ENCODE measurements at places on chromosomes 2 and 18.
A peak's percentile ranks its signal among the peaks of the same experiment; 100 is the strongest.

DNA sequence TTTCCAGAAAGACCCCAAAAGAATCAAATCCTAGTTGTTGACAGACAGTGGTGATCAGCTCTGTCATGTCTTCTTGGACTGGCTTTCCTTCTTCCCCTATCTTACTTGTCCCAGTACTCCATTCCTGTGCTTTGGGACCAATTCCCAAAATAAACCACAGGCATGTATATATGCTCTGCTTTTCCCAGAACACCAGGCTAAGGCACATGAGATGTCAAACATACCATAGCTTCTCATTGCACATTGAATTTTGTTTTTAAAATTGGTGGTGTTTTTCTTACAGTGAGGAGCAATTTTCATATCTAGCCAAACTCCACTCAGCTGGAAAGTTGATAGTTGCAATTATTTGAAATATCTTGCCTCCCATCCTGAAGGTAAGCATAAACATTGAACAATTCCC lies 88.9 kb upstream of the RGPD4 start:
- DNase-seq = no peak

- no peak for DNase-seq
Observed at GRCh38 chr2:126241001-126241400, 415.0 kb upstream of the GYPC start.

GRCh38 chr2:201542291-201542690 lies 90.8 kb downstream of the STRADB start:
- no peak for DNase-seq

- DNase-seq = no peak
Observed at GRCh38 chr2:63301481-63301880, 250.9 kb downstream of the OTX1 start.

DNA sequence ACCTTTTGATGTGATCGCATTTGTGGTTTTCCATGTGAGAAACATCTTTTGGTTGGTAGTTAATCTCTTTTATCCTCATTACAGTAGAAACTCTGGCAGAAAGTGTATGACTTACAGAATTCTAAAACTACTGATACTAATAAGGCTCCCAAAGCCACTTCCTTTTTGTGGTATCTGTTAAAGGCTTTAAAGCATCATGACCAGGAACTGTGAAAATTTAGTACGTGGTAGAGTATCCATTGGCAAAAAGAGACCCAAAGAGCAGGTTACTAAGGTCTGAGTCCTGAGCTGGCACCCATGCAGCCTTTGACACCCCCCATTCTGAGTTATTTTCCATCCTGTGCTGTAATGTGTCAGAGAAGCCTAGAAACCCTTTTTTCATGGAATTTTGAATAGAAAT lies 94.5 kb downstream of the DPP4 start:
- DNase-seq = no peak

- DNase-seq = no peak
Observed at GRCh38 chr2:223383315-223383714, 218.8 kb downstream of the SCG2 start.

DNA sequence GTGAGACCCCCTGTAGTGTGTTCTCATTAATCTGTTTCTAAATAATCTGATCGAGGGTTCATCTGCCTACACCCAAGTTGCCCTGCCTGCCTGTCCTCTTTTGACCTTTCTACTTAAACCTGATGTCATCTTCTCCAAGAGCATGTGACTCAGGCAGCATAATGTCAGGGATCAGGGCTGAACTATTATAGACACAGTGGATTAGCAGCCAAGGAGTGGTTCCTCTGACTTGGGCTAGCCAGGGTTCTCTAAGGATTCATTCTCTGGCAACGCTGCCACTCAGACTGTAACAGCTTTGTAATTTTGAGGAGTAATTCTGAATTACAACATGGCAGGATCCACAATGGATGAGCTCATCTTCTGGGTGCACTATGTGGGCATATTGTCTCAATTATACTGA lies 124.0 kb downstream of the MDH1 start:
- no peak for DNase-seq

GRCh38 chr2:96928277-96928781 lies 58.1 kb downstream of the FAM178B start:
- DNase-seq = no peak

- DNase-seq = no peak
Observed at GRCh38 chr18:49377742-49378141, 82.7 kb downstream of the DYM start.

DNA sequence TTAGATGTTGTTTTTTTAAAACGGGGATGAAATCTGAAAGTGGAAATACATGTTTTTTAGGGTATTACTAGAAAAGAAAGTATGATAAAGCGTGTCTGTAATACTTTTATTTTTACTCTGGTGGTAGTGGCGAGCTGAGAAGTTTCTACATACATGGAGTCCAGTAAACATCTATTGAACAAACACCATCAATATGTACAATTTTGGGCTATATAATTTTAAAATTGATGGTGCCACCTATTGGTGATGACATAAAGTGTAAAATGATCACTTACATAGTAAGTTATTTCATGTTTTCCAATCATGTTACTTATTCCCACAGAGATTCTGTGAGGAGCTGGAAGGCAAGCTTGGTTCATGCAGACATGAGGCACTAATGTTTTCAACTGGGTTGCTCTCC lies 31.5 kb upstream of the NFE2L2 start:
- DNase-seq = no peak

DNA sequence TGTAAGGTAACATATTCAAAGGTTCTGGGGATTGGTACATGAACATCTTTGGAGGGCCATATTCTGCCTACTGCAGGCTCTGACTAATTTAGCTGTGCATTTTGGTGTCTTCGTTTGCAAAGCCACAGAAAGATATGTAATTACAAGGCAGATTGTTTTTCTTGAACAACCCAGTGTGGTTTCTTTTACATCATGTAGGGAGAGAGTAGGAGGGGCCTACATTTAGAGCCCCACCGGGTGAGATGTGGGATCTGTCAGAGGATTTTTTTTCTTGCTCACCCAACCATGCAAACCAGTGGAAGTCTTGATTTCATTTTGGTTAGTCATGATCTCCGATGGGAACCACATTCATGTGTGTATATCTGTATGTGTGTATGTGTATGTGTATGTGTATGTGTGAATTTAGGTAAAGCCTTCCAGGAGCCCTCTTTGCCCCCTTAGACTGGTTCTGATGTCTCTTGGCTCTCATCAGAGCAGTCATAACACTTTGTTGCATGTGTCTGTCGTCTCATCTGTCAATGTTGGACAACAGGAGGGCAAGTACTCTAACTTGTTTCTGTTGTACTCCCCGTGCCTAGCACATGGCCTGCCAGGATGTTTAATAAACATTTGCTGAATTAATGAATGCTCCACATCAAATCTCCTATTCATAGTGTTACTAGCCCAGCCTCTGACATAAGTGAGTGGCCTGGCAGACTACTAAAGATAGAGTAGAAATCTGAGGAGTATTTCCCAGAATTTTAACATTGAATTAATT lies 239.9 kb downstream of the MTX2 start:
- DNase-seq = no peak

DNA sequence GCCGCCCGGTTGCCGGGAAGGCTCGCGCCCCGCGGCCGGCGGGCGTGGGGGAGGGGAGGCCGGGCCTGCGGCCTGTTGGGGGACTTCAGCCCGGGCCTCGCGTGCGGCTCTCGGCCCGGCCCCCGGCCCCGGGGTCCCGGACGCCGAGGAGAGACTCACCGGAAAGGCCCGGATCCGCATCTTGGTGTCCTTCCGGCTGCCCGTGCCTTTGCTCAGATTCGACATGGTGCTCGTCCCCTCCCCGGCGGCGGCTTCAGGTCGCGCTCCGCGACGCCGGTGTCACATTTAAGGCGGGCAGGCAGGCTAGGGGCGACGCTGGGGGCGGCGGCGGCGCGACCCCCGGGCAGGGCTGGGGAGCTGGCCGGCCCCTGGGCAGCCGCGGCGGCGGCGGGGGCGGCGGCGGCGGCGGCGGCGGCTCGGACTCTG lies 365 bp downstream of the CUL3 start:
- no peak for DNase-seq

DNA sequence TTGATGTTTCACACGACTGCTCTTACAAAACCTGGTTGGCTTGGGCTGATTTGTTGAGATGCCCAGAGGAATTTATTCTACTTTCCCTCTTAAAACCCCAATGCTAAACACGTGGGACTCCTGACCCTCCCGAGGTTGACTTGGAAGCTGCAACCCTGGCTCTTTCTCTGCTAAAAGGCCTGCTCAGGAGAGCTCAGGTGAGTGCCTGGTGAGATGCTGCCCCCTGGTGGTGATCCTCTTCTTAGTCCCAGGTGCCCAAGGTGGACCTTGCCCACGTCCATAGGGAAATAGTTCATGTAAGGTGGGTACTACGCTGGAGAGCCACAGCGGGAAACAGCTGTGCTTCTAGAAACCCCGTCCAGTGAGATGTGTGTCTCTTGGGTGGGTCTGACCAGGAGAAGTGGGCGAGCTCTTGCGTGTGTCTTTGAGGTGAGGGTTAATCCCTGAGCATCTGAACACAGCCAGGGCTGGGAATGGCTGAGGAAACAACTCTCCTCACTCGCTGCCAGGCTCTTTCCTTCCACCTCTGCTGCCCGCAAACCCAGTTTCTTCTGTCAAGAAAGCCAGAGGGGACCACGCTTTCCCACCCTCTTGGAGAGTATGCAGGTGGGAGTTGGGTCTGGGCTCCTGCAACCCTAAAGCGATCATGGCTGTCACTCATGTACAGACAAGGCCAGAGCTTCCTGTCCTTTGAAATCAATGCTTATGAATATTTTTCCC lies 25.5 kb upstream of the PXDN start:
- peak; percentile 41 for DNase-seq

DNA sequence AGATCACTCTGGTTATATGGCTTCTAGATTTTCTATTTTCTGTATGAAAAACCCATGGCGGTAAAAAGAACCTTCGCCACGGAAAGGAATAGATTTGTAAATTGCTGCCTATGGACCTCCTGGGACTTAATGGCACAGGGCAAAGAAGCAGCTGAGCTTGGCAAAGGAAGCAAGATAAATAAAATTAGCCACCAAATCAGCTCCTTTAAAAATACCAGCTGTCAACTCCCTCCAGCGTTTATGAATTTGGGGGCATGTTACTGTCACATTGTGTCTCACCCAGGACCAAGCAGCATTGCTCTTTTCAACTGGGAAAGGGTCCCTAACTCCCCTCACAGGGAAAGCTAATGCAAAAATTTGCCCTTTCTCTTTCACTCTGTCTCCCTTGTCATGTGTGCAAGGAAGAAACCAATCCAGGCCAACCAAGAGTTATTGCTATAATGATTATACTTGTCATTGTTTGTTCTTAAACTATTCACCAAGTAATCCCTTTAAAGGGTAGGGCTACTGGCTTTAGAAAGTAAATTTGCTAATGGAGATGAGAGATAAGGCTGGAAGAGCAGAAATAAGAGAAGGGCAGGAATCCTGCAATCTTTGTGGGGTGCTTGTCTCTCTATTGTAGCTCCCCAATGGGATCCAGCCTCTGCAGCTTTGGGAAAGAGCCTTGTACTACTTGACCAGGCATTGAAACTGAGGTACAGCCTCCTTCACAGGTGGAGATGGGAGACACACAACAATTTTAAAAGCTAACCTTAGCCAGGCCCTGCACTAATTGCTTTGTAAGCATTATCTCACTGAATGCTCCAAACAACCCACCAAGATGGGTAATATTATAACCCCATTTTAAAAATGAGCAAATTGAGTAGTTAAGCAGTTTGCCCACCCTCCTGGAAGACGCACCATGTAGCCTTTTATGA lies 119.1 kb upstream of the KLF7 start:
- DNase-seq = no peak

GRCh38 chr2:55903727-55904126 lies 19.9 kb downstream of the EFEMP1 start:
- DNase-seq = no peak

All from NCI-H460 (cell line).